Activated CD8-positive, alpha-beta memory T cell treated with anti-CD3 and anti-CD28 coated beads for 1 hour (primary cell): ENCODE measurements at places on chromosomes 11 and 22.

GRCh38 chr11:117584056-117584830 is 212.8 kb downstream of the DSCAML1 start:
- no peak for DNase-seq

DNA sequence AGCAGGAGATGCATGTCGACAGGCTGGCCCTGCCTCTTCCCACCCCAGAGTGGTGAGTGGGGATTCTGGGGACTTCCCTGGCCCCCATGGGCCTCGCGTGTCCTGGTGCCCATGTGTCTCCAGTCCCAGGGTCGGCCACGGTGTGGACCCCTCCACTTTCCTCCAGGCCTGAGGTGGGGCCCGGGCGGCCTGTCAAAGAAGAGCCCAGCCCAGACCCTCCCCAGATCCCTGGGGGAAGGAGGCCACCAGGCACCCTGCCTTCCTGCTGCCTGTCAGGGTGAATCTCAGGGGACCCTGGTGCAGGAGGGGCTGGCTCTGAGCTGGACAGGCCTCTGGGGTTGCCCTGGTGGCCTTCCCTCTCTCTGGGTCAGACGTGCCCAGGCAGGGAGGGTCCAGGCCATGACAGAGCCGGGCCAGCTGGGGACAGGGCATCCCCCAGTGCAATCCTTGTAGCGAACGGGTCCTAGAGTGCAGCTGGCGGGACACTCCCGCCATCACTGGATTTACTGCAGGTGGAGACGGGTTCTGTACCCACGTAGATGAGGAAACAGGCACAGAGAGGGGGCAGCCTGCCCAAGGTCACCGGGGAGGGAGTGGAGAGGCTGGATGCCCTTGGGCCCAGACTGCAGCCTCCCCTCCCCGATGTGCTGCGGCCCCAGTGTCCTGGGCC is 13.5 kb upstream of the MUC6 start:
- DNase-seq: no peak

- no peak for DNase-seq
These were observed 28.7 kb downstream of the CEP164 start for GRCh38 chr11:117356126-117356890.

DNA sequence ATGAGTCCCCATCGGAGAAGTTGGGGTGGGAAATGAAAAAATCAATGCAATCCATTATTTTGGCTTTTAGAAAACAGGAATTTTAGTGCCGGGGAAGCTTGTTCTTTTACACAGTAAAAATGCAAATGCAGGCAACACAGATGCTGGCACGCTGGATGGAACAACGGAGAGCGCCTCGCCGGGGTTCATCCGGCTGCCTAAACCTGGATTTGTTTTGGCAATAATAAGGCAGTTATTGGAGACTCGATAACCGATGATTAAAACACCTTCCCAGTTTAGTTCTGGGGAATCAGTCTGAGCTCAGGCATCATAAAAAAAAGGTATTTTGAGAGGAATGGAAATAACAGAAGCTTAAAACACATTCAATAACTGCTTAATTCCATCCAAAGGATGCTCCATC is 2.9 kb downstream of the DSCAML1 start:
- DNase-seq: no peak

GRCh38 chr11:118789501-118790356 is 1.2 kb downstream of the DDX6 start:
- no peak for DNase-seq

DNA sequence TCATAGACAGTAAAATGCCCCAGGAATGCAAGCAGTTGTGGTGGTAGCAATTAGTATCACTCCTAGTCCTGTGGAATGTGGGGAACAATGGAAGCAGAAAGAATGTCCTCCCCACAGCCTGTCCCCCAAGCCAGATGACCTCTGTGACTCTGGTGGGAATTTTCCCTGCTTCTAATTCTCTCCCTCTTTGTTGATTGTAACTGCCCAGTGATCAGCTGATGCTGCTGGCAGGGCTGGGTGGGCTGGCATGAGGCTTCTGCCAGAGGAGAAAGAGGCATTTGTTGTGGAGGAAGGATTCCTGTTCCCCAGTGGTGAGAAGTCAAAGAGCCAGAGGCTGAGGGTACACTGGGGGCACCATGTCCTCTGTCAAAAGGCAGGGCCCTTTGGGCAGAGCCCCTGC is 116.7 kb upstream of the NCAM1 start:
- no peak for DNase-seq
